ENCODE measurements at places on chromosomes 3 and 15.

DNA sequence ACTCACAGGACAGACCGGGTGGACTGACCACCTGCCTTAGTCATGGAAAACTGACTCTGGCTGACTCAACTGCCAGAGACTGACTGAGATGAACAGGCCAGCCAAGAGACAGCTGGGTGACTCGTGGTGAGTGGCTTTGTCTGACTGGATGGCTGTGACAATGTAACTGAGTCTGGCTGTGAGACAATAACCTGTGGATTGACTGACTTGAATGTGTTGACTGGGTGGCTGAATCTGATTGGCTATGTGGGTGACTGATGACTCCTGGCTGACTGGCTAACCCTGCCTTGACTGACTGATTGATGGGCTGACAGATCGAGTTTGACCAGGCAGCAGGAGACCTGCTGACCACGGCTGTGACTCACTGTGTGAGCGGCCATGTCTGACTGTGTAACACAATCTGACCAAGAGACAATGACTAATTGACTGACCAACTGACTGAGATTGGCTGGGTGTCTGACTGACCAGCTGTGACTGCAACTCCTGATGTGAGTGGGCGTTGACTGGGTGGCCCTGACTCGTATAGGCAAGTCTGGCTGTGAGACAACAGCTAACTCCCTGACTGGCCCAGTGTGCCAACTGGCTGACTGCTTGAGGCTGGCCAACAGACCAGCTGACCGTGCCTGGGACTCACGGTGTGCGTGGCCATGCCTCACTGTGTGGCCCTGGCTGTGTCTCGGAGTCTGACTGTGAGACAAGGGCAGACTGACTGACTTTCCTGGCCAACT, 509.1 kb downstream of the SHQ1 start:
- peak; percentile 94 for DNase-seq

DNA sequence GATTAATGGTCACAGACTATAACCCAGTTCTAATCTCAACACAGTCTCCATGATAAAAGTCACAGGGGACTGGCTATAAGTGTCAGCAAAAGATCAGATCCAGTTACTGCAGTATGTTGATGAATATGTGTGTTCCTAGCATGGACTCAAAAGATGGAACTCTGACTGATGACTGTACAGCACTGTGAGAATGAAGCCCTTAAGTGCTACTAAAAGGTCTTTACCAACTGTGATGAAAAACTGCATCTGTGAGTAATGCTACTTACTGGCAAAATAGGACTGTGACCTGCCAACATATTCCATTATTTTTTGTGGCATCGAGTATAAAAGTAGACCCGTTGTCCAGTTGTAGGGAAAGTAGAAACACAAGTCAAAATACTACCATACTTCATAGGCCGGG, 284.2 kb downstream of the ROBO2 start:
- no peak for DNase-seq

DNA sequence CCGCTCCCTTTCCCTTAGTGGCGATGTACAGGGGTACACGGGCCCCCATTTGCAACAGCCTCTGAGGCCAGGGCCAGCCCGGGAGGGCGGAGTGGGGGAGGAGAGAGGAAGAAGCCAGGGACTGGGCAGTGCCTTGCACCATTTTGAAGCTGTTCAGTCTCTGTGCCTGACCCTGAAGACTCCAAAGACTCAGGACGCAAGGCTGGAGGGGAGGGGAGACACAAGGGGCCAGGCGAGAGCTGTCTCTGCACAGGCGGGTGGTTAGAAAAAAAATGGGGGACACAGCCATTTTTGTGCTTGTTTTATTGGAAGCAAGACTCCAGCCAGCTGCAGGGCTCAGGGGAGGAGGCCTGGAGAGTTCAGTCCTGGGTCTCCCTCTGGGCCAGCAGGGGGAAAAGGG, 1.6 kb downstream of the RPP25 start:
- no peak for DNase-seq

- no peak for DNase-seq
Observed at GRCh38 chr15:75145027-75145841, 56.4 kb upstream of the C15orf39 start.

DNA sequence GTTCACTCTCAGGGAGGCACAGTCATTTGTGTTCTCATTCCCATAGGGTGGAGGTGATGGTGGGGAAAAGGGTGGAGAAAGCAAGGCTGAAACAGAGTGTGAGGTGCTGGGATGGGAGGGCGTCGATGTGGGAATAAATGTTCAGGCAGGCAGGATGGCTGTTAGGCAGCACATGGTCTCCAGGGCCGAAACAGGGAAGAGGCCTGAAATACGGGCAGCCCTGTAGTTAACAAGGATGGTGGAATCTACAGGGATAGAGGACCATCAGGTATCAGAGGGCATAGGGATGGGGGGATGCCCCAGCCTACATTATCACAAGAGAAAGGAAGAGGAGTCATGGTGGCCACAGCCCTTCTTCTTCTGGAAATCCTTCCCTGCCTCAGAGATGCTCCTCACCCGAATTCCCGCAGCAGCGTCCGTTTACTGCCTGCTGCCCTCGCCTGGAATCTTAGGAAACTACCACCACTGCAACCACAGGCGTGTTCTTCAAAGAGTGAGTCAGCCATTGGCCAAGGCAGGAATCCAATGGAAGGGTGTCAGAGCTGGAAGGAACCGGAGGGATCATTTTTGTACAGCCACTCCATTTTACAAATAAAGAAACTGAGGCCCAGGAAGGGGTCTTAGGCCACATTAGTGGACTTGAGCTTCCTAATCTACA, 49.7 kb upstream of the POMGNT2 start:
- DNase-seq = peak; percentile 67

DNA sequence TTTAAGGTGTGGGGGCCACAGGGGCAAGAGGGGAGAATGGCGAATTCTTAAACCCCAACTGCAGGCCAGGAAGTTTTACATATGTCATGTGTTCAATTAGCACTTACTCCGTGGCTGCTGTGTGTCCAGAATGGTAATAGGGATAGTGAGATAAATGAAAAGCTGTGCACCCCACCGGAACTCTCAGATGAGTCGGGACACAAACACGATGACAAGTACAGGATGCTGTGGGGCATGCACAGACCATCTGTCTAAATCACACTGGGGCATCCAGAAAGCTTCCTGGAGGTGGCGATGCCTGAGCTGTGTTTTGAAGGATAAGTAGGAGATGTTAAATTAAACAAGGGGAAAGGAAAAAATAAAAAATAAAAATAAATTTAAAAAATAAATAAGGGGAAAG, 18.3 kb upstream of the TMEM158 start:
- DNase-seq = no peak

- DNase-seq = no peak
Observed at GRCh38 chr3:174061162-174061561, 663.6 kb downstream of the NLGN1 start.

DNA sequence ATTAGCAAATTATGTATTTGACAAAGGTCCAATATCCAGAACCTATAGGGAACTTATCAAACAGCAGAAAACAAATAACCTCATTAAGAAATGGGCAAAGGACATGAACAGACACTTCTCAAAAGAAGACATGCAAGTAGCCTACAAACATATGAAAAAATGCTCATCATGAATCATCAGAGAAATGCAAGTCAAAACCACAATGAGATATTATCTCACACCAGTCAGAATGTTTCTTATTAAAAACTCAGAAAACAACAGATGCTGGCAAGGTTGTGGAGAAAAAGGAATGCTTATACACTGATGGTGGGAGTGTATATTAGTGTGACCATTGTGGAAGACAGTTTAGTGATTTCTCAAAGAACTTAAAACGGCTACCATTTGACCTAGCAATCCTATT, 116.1 kb upstream of the CRBN start:
- DNase-seq = no peak

- DNase-seq = peak; percentile 28
Observed at GRCh38 chr3:94249491-94250079, 186.7 kb downstream of the NSUN3 start.

GRCh38 chr3:54888162-54888561, 39.7 kb downstream of the LRTM1 start:
- no peak for DNase-seq

DNA sequence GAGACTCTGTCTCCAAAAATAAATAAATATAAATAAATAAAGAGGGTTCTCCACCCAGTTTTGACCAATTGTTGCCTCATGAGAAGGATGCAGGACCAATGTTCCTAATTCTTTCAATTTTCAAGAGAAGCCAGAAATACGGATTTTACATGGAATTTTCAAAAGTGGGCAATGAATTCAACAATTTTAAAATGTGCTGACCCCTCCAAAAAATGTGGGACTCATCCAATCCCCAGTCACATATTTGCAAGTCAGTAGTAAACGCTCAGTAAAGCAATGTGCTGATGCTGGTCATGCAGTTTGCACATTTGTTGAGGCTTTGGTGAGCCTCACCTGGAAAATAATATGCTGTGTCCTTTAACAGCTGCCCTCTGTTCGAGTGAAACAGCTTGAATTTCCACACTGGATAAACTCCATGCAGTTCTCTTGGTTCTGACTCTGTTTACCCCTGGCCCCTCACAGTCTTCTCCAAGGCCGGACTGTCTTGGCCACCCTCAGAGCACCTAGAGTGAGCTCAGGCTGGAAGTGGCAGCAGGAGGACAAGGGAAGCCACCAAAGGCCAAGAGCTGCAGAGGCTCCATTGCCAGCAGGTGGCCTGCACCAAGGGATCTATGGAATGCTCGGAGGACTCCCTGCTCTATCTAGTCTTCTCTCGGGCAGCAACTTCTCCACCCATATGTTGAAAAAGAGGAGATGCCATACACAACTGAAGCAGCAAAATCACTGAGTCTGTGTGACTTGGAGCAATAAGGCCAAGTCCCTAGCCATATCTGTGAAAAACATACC, 246.8 kb downstream of the UACA start:
- no peak for DNase-seq

GRCh38 chr15:70519004-70519365, 244.4 kb downstream of the UACA start:
- DNase-seq = no peak

GRCh38 chr15:40511472-40512133, 40.8 kb downstream of the CHST14 start:
- no peak for DNase-seq

- peak; percentile 30 for DNase-seq
Observed at GRCh38 chr3:127547761-127548605, 42.5 kb downstream of the TPRA1 start.

- no peak for DNase-seq
Observed at GRCh38 chr3:59567661-59568060, 517.8 kb upstream of the CFAP20DC start.

GRCh38 chr3:32428092-32429068, 36.7 kb downstream of the CMTM7 start:
- DNase-seq = no peak

GRCh38 chr3:138395865-138396751, 38.3 kb upstream of the ESYT3 start:
- no peak for DNase-seq

DNA sequence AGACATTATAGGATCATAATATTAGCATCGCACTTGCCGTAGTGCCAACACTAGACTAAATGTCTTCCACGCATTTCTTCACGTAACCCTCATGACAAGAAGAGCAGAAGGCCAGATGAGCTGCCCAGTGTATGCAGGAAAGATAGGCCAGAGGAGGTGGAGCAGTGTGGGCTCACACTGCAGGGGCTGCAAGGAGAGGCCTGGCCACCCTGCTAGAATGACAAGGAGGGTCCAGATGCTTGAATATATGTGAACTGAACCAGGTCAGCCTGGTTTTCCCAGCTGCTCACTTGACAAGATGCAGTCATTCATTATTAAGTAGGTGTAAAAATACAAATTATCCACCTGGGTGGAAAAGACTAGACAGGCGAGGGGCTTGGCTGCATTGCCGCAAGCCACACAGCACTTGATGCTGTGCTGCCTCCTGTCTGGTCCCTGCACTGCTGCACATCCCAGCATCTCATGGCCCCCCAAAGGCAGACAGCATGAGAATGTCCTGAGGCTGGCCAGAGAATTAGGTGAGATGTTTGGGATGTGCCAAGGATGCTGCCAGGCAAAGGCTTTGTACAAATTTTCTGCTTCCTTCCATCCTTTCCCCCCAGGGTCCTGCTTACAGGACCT, 115.2 kb downstream of the NTRK3 start:
- DNase-seq = no peak

GRCh38 chr15:62112081-62112480, 45.3 kb downstream of the C2CD4A start:
- DNase-seq = no peak

DNA sequence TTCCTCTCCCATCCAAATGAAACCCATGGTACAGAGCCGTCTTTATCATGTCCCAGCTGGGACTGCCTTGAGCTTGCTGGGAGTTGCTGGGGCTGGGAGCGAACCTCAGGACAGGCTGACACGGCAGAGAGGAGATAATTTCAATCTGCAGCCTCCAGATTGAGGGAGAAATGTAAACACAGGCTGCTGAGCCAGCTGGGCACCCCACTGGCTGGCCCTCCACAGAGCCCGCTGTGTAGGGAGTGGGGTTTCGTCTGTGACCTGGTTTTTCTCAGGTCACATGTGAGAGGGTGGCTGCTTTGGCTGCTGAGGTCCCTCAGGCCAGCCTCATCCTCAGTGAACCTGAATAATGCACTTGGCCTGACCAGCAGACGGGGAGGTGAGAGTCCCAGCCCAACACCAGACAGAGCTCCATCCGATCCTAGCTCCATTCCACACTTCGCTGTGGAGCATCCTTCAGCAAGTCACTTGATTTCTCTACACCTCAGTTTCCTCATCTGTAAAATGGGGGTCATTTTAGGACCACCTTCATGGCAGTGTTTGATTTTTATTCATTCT, 121.6 kb upstream of the MRPS22 start:
- no peak for DNase-seq

DNA sequence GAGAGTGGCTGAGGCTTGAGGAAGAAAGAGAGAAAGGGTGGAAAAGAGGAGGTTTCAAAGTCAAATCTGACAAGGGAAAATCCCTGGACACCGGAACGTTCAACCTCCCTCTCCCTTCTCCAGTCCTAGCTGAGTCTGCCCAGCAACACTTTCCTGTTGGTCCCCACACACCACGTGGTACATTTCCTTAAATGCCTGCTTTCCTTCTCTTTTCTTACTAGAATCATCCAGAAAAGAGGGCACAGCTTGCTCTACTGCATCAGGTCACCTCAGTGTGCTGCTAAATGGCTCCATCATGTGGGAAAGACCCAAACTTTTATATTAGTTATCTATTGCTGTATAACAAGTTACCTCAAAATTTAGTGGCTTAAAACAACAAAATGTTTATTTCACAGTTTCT, 181.2 kb downstream of the NECTIN3 start:
- peak; percentile 20 for DNase-seq

- DNase-seq = no peak
Observed at GRCh38 chr15:44729408-44730127, 6.8 kb upstream of the TRIM69 start.

GRCh38 chr3:61631108-61631769, 69.9 kb downstream of the PTPRG start:
- DNase-seq = no peak

GRCh38 chr3:140546649-140547048, 131.2 kb upstream of the TRIM42 start:
- DNase-seq = no peak
